Anterior cingulate cortex (tissue), 58 donors: ENCODE measurements at places on chromosomes 4 and X.

DNA sequence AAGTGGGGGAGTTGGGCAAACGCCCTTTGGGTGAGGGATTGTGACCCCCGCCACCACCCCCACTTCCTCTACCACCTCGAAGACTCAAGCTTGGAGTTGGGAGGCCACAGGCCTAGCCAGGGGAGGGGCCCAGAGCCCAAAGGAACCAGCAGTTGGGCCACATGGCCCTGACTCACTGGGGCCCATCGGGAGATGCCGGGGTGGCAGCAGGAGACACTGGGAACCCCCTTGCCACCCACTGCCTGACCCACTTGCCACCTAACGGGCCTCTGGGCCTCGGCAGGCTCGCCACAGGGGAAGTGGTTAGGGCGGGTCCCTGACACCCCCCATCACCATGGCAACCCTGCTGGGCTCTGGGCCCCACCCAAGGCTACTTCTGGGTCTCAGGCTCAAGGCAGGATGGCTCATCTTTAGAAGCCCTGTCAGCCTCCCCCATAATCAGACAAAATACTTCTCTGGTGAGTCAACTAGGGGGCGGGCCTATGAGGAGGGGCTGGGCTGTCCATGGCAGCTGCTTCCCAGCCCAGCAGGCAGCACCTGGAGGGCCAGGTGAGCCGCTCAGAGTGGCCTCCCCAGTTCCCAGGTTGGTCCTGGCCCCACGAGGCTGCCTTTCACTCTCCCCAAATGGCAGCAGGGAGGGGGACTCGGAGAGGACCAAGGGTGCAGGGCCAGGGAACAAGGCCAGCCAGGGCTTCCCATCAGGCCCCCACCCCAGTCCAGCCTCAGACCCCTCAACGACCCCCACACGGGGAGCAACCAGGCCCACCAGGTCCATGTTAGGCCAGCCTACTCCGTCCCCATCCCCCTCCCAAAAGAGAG is 5.6 kb downstream of the FLNA start:
- DNase-seq = no peak

GRCh38 chr4:99447079-99447478 is 11.9 kb upstream of the ADH7 start:
- no peak for DNase-seq

DNA sequence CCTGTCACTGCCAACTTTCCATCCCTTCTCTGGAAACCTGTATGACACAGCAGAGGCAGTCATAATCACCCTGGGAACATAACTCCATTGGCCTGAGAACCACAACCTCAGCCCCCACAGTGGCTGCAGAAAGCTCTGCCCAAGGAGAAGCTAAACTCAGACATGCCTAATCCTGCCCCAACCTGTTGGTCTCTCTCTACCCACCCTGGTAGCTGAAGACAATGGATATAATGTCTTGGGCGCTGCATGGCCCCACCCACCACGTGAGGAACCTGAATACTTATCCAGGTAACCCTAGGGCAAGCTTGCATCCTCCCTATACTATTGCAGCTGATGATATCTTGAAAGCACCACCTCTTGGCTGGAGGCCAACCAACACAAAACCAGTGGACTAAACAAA is 225.2 kb downstream of the TEX13C start:
- no peak for DNase-seq

GRCh38 chr4:148071009-148071408 is 339.1 kb downstream of the ARHGAP10 start:
- no peak for DNase-seq

GRCh38 chr4:139476363-139476762 is 22.4 kb downstream of the RAB33B start:
- no peak for DNase-seq
